ENCODE measurements at places on chromosomes 5 and 9.

GRCh38 chr5:16800477-16800876 lies 135.6 kb downstream of the MYO10 start:
- no peaks in the 10 kb centered on the region for H3K36me3 ChIP-seq
- no peak for DNase-seq
- H3K4me3 ChIP-seq: no peak overlapping the region
- H3K4me1 ChIP-seq: no peaks in the 10 kb centered on the region

- H3K4me3 ChIP-seq: peak overlapping the region; percentile 81
- no peaks in the 10 kb centered on the region for H3K27me3 ChIP-seq
- H3K4me1 ChIP-seq: peaks cover 24% of the 10 kb centered on the region
- no peaks in the 10 kb centered on the region for H3K36me3 ChIP-seq
- peak overlapping the region; percentile 99 for H3K27ac ChIP-seq
- no peak for DNase-seq
Measured at GRCh38 chr5:55993731-55994494, 850 bp downstream of the IL6ST start.

DNA sequence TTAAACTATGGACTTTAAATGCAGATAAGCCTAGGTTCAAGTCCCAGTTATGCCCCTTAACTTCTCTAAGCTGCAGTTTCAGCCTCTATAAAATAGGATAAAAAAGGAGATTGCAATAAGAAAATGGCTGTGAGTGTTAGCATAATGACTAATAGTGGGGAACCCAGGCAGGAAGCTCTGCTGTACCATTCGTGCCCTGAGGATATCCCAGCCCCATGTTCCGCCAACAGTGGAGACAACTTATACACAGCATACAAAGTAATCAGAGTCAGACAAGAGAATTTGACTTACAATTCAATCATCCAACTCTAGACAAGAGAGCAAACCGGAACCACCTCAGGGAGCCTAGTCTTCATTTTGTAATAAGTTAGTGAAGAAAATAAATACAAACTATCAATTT lies 141.5 kb upstream of the FSTL4 start:
- H3K27ac ChIP-seq: no peak overlapping the region
- no peaks in the 10 kb centered on the region for H3K36me3 ChIP-seq
- H3K4me3 ChIP-seq: no peak overlapping the region
- H3K4me1 ChIP-seq: no peaks in the 10 kb centered on the region

GRCh38 chr5:135543001-135543484 lies 7.3 kb upstream of the NEUROG1 start:
- H3K36me3 ChIP-seq: no peaks in the 10 kb centered on the region
- no peak for DNase-seq
- peaks cover 99% of the 10 kb centered on the region for H3K27me3 ChIP-seq
- no peak overlapping the region for H3K27ac ChIP-seq
- peak overlapping the region; percentile 51 for H3K4me3 ChIP-seq

GRCh38 chr9:21317956-21318923 lies 13.1 kb upstream of the IFNA5 start:
- no peak overlapping the region for H3K4me3 ChIP-seq
- no peaks in the 10 kb centered on the region for H3K36me3 ChIP-seq
- no peaks in the 10 kb centered on the region for H3K27me3 ChIP-seq
- peaks cover 15% of the 10 kb centered on the region for H3K4me1 ChIP-seq
- H3K27ac ChIP-seq: no peak overlapping the region

DNA sequence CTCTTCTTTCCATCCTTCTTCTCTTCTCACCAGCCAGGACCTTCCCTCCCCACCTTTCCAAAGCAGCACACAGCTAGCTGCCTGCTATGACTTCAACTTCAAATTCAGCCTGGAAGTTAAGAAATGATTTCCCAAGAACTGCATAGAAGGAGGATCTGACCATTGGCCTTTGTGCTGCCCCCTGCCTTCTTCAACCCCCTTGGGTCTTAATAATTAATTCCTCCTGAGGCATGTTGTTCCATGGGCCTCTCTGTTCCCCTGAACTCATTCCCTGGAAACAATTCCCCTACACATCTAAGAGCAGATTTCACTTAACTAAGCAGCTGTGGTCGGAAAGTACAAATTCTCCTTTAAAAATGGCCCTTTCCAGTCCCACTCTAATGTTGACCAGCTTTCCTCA lies 62.4 kb downstream of the ADAMTS12 start:
- DNase-seq: peak; percentile 7
- H3K36me3 ChIP-seq: no peaks in the 10 kb centered on the region
- H3K4me3 ChIP-seq: no peak overlapping the region
- no peaks in the 10 kb centered on the region for H3K27me3 ChIP-seq

DNA sequence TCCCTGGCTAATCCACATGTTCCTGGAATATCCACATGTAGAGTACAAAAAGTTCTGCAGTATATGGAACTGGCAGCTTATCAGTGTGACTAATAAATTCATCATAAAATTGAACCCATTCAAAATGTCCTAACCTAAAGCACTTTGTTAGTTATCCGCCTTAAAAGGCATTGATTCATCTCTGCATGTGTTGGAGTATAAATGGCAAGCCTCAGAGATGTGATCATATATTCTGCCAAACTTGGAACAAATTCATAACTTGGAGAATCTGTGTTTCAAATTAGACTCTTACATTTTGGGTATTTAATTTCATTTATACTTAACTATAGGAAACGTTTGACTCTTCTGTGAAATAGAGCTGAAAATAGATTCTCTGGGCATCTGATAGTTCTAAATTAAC lies 25.2 kb upstream of the NREP start:
- no peak for DNase-seq
- H3K4me1 ChIP-seq: no peaks in the 10 kb centered on the region

GRCh38 chr5:54743997-54744788 lies 226.6 kb downstream of the SNX18 start:
- peaks cover 19% of the 10 kb centered on the region for H3K4me1 ChIP-seq
- H3K27me3 ChIP-seq: no peaks in the 10 kb centered on the region
- H3K36me3 ChIP-seq: no peaks in the 10 kb centered on the region
- H3K4me3 ChIP-seq: no peak overlapping the region
- H3K27ac ChIP-seq: peak overlapping the region; percentile 93

- H3K36me3 ChIP-seq: no peaks in the 10 kb centered on the region
- peaks cover 10% of the 10 kb centered on the region for H3K4me1 ChIP-seq
- no peak overlapping the region for H3K27ac ChIP-seq
- no peak for DNase-seq
Measured at GRCh38 chr9:132040246-132040645, 39.4 kb downstream of the MED27 start.

DNA sequence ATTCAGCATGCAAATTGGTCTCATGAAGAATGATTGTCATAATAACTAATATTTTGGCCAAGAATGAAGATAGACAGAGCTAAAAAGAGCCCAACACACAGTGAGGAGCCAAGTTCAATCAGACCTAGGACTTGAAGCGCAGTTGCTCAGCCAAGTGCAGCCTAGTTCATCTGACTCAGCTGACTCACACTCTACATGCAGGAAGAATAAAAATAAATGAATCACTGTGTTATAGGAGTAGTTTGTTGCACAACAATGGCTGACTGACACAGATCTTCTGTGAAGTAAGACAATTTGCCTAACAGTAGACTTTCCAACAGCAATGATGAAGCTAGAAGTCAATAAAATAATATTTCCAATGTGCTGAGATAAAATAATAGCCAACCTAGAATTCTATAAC lies 261.5 kb downstream of the CEMIP2 start:
- H3K36me3 ChIP-seq: no peaks in the 10 kb centered on the region
- H3K27ac ChIP-seq: no peak overlapping the region
- no peaks in the 10 kb centered on the region for H3K27me3 ChIP-seq
- DNase-seq: no peak
- no peak overlapping the region for H3K4me3 ChIP-seq

DNA sequence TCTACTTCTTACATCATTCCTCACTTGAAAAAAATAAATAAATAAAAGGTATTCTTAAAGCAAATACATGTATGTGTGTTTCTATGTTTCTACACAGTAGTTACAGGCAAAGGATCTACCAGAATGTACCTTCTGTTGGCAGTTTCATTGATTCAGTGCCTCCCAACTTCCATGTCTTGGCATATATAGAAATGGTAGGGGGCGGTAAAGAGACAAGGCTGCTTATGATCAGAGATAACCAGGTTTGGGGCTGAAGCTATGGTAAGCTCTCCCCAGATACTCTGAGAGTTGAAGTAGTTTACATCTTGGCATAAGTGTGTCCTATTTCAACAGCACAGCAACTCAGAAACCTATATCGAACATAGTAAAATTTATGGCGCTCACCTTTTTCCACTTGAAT lies 1075.4 kb upstream of the C9orf72 start:
- no peak overlapping the region for H3K4me3 ChIP-seq
- DNase-seq: no peak
- H3K4me1 ChIP-seq: no peaks in the 10 kb centered on the region
- no peaks in the 10 kb centered on the region for H3K36me3 ChIP-seq

GRCh38 chr5:178318893-178319292 lies 86.3 kb upstream of the PHYKPL start:
- no peaks in the 10 kb centered on the region for H3K4me1 ChIP-seq
- no peak overlapping the region for H3K27ac ChIP-seq
- H3K36me3 ChIP-seq: no peaks in the 10 kb centered on the region
- peak; percentile 0 for DNase-seq
- no peaks in the 10 kb centered on the region for H3K27me3 ChIP-seq
- H3K4me3 ChIP-seq: no peak overlapping the region

GRCh38 chr5:65078331-65078730 lies 309.6 kb downstream of the CWC27 start:
- H3K4me1 ChIP-seq: peaks cover 13% of the 10 kb centered on the region
- H3K4me3 ChIP-seq: no peak overlapping the region
- H3K27ac ChIP-seq: no peak overlapping the region
- DNase-seq: no peak

DNA sequence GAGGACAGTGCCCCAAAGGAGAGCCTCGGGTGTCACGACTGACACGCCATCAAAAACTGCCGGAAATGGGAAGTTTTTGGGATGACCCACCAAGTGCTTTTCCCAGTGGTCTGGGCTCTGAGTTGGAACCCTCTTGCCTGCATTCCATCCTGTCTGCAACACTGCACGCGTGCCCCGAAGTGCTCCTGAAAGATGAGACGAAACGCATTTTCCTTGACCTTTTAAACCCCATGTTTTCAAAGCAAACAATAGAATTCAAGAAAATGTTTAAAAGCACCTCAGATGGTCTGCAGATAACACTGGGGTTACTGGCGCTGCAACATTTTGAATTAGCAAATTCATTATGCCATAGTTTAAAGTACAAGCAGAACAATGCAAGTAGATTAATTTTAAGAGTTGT lies 92.9 kb downstream of the ANKRD18A start:
- H3K4me1 ChIP-seq: no peaks in the 10 kb centered on the region
- no peak overlapping the region for H3K4me3 ChIP-seq
- DNase-seq: no peak
- H3K36me3 ChIP-seq: no peaks in the 10 kb centered on the region
- H3K27ac ChIP-seq: no peak overlapping the region

GRCh38 chr5:179872828-179873575 lies 14.4 kb upstream of the MRNIP start:
- no peaks in the 10 kb centered on the region for H3K4me1 ChIP-seq
- no peak overlapping the region for H3K27ac ChIP-seq
- DNase-seq: no peak
- no peak overlapping the region for H3K4me3 ChIP-seq

DNA sequence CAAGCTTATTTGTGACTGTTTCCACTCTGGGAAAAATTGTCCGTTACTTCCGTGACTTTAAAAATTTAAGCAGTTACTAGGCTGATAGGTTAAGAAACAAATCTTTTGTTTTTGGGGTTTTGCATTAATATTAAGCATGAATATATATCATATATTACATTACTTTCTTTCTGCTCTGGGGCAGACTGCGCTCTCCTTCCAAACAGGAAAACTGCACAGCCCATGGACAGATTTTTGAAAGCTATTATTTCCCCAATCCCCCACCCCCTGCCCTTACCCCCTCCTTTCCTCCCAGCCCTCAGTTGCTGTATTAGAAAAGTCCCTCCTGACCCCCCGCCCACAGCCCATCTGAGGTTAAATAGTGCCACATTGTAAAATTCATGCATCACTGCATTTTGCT lies 50.4 kb downstream of the G3BP1 start:
- DNase-seq: no peak
- H3K4me3 ChIP-seq: no peak overlapping the region
- no peaks in the 10 kb centered on the region for H3K36me3 ChIP-seq
- peaks cover 27% of the 10 kb centered on the region for H3K4me1 ChIP-seq

DNA sequence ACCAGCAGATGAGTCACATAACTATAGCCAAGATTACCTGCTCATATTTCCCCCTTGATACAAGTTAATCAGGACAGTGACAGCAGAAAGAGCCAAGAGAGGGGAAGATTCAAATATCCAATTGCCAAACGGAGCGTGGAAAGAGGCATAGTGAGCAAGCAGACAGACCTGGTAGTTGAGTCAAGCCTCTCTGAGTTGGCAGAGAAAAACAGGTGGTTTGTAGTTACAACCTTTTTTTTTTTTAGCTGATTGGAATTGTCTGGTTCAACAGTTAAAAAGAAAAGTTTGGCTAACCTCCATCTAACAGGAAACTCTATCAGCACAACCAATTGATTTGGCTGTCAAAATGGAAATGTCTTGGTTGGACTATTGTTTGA lies 272.1 kb downstream of the TLE1 start:
- no peak overlapping the region for H3K27ac ChIP-seq
- DNase-seq: no peak
- H3K27me3 ChIP-seq: no peaks in the 10 kb centered on the region
- H3K4me3 ChIP-seq: no peak overlapping the region

GRCh38 chr5:152501294-152501693 lies 96.2 kb upstream of the NMUR2 start:
- no peak overlapping the region for H3K27ac ChIP-seq
- no peaks in the 10 kb centered on the region for H3K27me3 ChIP-seq
- H3K4me1 ChIP-seq: no peaks in the 10 kb centered on the region

DNA sequence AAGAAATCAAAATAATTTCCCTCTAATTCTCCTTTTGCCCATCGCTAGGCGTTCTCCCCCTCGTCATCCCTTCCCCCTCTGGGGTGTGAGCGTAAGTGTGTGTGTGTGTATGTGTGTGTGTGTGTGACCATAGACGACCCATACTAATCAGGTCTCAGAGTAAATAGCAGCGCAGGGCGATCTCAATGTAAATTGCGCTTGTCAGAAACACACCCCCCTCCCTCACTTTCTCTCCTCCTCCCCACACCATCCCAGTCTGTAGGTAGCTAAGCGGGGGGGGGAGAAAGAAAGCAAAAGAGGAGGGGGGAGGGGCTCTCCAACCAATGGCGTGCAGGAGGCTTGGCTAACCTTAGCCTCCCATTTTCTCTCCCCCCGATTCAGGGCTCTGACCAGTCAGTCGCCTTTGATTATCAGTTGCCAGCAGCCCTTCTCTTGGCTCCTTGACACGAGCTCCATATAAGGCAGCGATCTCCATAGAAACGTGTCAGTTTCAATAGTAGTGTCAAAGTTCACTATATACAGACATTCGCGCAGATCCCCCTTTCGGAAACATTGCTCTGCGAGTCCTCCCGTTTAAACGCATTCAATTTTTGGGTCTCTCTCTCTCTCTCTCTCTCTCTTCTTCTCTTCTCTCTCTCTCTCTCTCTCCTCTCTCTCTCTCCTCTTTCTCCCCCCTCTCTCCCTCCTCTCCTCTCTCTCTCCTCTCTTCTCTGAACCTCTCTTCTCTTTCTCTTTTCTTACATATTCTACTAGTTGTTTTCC lies at the start of gene NR2F1:
NR2F1 (plus strand) TSS at position 546 of the 762 bp plus-strand sequence. CDS start 1,802 bp downstream, outside the sequence.
- H3K4me1 ChIP-seq: peaks cover 36% of the 10 kb centered on the region
- DNase-seq: peak; percentile 36
- H3K4me3 ChIP-seq: peak within 1 kb of the TSS; percentile 14
- peaks cover 9% of the 10 kb centered on the region for H3K27me3 ChIP-seq
- no peak within 1 kb of the TSS for H3K27ac ChIP-seq

All from heart right ventricle (tissue), 16 donors.